ENCODE measurements at places on chromosomes 6 and 20. TPM values are rescaled to one million over a fixed set of nuclear protein-coding genes. Genes with fewer than 3 reads are reported as not detected.

DNA sequence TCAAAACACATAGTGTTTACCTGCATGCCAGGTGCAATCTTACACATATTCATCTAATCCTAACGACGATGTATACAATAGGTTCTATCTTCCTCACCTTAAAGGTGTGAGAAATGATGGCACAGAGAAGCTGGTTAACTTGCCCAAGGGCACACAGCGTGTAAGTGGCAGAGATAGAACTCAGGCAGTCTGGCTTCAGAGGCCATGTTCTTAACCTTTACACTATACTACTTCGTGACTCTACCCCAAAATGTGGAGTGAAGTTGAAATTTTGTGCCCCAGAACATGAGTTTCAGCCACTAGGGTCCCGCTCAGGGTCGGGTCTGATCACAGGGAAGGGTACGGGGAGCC, 584 bp downstream of the VPS52 start:
- H3K4me1 ChIP-seq: peaks cover 45% of the 10 kb centered on the region
- H3K4me3 ChIP-seq: peak overlapping the region; percentile 75
- peaks cover 65% of the 10 kb centered on the region for H3K36me3 ChIP-seq
- H3K27me3 ChIP-seq: no peaks in the 10 kb centered on the region
- H3K27ac ChIP-seq: peak overlapping the region; percentile 93
- no peak for DNase-seq

NEURL2 gene
- total RNA-seq: 2.8 TPM

- no peak for DNase-seq
- H3K36me3 ChIP-seq: peaks cover 81% of the 10 kb centered on the region
- H3K27me3 ChIP-seq: no peaks in the 10 kb centered on the region
These were observed 5.6 kb downstream of the PSMA7 start for GRCh38 chr20:62137478-62138203.

DYNLT2 gene
- 1.2 TPM for total RNA-seq

IPCEF1 gene
- 8.8 TPM for total RNA-seq

C20orf204 gene
- 1.9 TPM for total RNA-seq

DNA sequence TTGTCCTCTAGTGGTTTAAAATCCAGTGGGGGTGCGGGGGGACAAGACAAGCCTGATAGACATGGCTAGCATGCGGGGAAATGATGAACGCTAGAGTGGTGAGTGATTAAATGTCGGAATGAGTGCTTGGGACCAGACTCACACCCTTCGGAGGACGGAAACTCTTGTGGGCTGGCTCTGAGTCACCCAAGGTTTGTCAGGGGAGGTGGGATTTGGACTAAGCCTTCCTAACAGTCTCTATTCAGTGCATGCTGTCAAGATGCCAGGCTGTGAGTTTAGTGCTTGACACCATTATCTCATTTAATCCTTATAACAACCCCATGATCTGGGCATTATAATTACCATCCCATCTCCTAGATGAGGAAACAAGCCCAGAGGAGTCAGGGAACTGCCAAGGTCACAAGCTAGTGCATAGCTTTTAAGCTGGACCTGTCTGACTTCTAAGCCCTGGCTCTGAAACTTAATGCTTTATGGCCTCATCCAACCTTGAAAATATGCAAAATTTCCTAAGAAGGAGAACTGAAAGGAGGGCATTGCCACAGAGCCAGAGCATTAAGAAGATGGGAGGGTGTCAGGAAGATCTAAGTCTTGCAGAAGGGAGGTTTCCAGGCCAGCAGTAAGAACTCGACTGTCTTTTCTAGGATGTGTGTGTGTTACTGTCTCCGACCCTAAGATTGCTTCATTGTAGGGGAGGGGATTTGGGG, 168.7 kb upstream of the LRFN2 start:
- peaks cover 39% of the 10 kb centered on the region for H3K27me3 ChIP-seq
- H3K36me3 ChIP-seq: no peaks in the 10 kb centered on the region
- no peak for DNase-seq
- no peak overlapping the region for H3K27ac ChIP-seq
- H3K4me3 ChIP-seq: no peak overlapping the region

GLP1R gene
- not detected for total RNA-seq

- peak; percentile 83 for DNase-seq
- H3K27ac ChIP-seq: no peak overlapping the region
- H3K27me3 ChIP-seq: no peaks in the 10 kb centered on the region
- no peak overlapping the region for H3K4me3 ChIP-seq
These were observed 7.2 kb downstream of the HLA-DMB start for GRCh38 chr6:32933661-32934085.

DNA sequence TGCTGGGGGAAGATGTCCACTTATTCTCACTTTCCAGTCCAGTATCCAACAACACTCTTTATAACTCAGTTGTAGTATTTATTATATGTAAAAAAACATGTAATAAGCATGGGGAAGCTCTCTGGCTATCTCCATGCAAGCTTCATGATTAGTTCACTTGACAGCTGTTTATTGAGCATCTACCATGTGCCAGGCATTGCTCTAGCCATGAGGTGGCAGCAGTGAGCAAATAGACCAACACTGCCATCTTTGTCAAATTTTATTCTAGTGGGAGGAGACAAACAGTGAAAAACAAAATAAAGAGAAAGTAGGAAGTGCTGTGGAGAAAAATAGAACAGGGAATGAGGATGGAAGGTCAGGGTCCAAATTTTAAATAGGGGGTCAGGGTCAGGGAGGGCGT, 131.8 kb downstream of the CFAP61 start:
- H3K27ac ChIP-seq: no peak overlapping the region
- H3K36me3 ChIP-seq: no peaks in the 10 kb centered on the region
- H3K4me3 ChIP-seq: no peak overlapping the region

DNA sequence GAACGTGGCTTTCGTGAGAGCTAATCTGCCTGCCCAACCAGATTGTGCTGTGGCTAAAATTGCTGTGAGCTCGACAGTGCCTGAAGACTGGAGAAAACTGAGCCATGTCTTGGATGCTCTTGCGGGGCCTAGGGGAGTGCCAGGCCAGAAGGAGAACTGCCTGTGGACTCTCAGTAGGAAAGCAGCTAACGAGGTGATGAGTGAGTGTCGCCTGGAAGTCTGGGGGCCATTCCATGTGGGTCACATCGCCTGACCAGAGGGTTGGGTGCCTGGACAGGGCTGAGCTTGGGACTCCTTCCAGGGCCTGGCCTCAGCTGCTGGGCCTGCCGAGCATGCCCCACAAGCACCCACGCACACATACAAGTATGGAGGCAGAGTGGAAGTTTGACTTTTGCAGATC, 166.5 kb downstream of the VEGFA start:
- H3K4me3 ChIP-seq: no peak overlapping the region
- no peaks in the 10 kb centered on the region for H3K36me3 ChIP-seq
- H3K27me3 ChIP-seq: no peaks in the 10 kb centered on the region
- no peak for DNase-seq
- H3K27ac ChIP-seq: no peak overlapping the region
- H3K4me1 ChIP-seq: no peaks in the 10 kb centered on the region

- no peaks in the 10 kb centered on the region for H3K36me3 ChIP-seq
- no peaks in the 10 kb centered on the region for H3K27me3 ChIP-seq
- DNase-seq: no peak
These were observed 38.7 kb upstream of the PDE10A start for GRCh38 chr6:165701564-165702354.

DNA sequence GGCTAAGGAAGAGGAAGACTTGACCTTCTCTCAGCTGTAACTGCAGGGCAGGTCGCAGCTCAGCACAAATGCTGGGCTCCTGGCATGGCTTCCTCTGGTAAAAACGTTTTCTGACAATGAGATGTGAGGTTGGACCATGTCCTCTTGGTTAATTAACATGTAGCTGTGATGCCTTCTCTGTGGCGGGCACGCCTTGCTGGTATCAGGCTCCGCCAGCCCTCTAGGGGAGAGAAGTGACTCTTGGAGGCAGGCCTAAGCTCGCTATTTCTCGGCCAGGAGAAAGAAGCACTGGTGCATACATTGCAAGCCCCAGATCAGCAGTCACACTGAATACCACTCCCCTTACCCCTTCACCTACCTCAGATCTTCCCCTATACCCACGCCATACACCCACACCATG, 65.0 kb downstream of the QRSL1 start:
- no peaks in the 10 kb centered on the region for H3K36me3 ChIP-seq
- H3K27ac ChIP-seq: no peak overlapping the region
- no peaks in the 10 kb centered on the region for H3K4me1 ChIP-seq
- DNase-seq: no peak

- H3K27me3 ChIP-seq: no peaks in the 10 kb centered on the region
- H3K36me3 ChIP-seq: no peaks in the 10 kb centered on the region
- no peak overlapping the region for H3K4me3 ChIP-seq
- H3K27ac ChIP-seq: no peak overlapping the region
- DNase-seq: no peak
- peaks cover 30% of the 10 kb centered on the region for H3K4me1 ChIP-seq
These were observed 29.7 kb upstream of the CD93 start for GRCh38 chr20:23115822-23116221.

RGS17 gene
- total RNA-seq: 0.26 TPM

- no peaks in the 10 kb centered on the region for H3K27me3 ChIP-seq
- H3K27ac ChIP-seq: no peak overlapping the region
- H3K4me1 ChIP-seq: no peaks in the 10 kb centered on the region
- no peaks in the 10 kb centered on the region for H3K36me3 ChIP-seq
- DNase-seq: no peak
These were observed 1.0 kb upstream of the TGM6 start for GRCh38 chr20:2379511-2380229.

- peak; percentile 84 for DNase-seq
- H3K4me3 ChIP-seq: no peak overlapping the region
- no peaks in the 10 kb centered on the region for H3K27me3 ChIP-seq
- peak overlapping the region; percentile 58 for H3K27ac ChIP-seq
These were observed 27.9 kb downstream of the PPARD start for GRCh38 chr6:35370124-35370741.

GRCh38 chr6:150866147-150866990, 867 bp downstream of the MTHFD1L start:
- H3K27me3 ChIP-seq: no peaks in the 10 kb centered on the region
- no peaks in the 10 kb centered on the region for H3K36me3 ChIP-seq
- DNase-seq: peak; percentile 92
- peaks cover 5% of the 10 kb centered on the region for H3K4me1 ChIP-seq
- H3K4me3 ChIP-seq: peak overlapping the region; percentile 88

CCDC170 gene
- total RNA-seq: 0.55 TPM

PRELID3B gene
- 47.2 TPM for total RNA-seq

DNA sequence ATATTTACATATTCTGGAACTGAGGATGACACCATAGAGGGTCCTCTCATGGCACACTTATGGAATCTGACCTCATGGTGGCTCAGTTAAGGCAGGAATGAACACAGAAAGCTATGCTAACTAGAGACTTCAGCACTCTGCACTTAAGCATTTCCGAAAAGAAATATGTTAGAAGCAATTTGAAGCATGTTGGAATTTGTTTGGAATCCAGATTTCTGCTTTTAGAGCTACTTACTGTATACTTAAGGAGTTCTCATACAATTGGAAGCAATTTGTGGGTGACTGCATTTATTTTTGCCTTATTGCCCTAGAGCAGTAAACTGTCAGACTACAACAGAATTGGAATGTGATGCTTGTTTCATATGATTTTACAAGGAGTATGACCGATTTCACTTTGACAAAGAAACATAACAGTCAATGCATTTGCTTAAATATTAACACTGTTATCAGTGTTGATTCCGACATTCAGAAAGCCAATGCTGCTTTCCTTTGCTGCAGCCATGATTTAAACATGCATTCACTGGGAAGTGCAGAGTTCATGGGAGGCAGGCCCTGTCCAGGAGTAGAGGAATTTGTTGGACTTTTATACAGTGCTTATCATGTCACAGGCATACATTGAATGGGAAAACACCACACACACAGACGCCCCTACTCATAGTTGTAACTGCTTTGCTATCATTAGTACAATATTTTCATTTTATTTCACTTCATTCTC, 244.4 kb downstream of the SAMD5 start:
- H3K4me3 ChIP-seq: no peak overlapping the region
- no peak for DNase-seq
- no peaks in the 10 kb centered on the region for H3K36me3 ChIP-seq
- H3K27ac ChIP-seq: no peak overlapping the region

DNA sequence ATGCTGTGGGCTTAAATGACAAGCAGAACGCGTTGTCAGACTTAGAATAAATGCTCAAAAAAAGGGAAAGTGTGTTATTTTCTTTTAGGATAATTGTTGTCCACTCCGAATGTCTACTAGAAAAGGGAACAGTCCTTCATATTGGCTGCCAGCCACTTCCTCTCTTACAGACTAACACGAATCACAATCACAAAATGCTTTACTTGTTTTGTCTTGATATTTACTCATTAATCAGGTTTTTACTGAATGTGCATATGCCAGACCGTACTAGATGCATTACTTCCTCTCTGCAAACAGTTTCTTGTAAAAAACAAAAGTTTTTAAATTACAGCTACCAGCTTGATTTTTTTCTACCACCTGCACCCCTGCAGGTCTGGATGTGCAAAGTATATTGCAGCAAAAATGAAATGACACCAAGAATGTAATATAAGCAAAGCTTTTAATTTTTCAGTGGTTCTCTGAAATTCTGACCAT, 821 bp downstream of the DHX35 start:
- H3K27ac ChIP-seq: no peak overlapping the region
- DNase-seq: no peak
- peak overlapping the region; percentile 97 for H3K4me3 ChIP-seq
- peaks cover 6% of the 10 kb centered on the region for H3K4me1 ChIP-seq

PNLDC1 gene
- total RNA-seq: 0.49 TPM

- H3K4me3 ChIP-seq: no peak overlapping the region
- H3K27me3 ChIP-seq: no peaks in the 10 kb centered on the region
- DNase-seq: no peak
These were observed 174.7 kb downstream of the TMEM242 start for GRCh38 chr6:157148391-157149323.

- H3K4me3 ChIP-seq: no peak overlapping the region
- DNase-seq: no peak
- H3K4me1 ChIP-seq: no peaks in the 10 kb centered on the region
These were observed 4.9 kb downstream of the ANKRD66 start for GRCh38 chr6:46751658-46752057.

- no peaks in the 10 kb centered on the region for H3K27me3 ChIP-seq
- no peaks in the 10 kb centered on the region for H3K4me1 ChIP-seq
- no peak overlapping the region for H3K4me3 ChIP-seq
- DNase-seq: no peak
- peak overlapping the region; percentile 51 for H3K27ac ChIP-seq
These were observed 32.4 kb upstream of the PBOV1 start for GRCh38 chr6:138250513-138251247.

GRCh38 chr6:32112431-32112980, 3.4 kb upstream of the TNXB start:
- DNase-seq: no peak
- peaks cover 50% of the 10 kb centered on the region for H3K4me1 ChIP-seq
- H3K36me3 ChIP-seq: peaks cover 21% of the 10 kb centered on the region
- peak overlapping the region; percentile 77 for H3K27ac ChIP-seq
- H3K27me3 ChIP-seq: no peaks in the 10 kb centered on the region
